ENCODE measurements at places on chromosomes 3 and 15.
A peak's percentile ranks its signal among the peaks of the same experiment; 100 is the strongest.

- no peak overlapping the region for H3K27ac ChIP-seq
- DNase-seq: no peak
- H3K36me3 ChIP-seq: no peaks in the 10 kb centered on the region
- H3K4me3 ChIP-seq: no peak overlapping the region
Measured at GRCh38 chr3:48412375-48413001, 17.4 kb downstream of the PLXNB1 start.

- peaks cover 10% of the 10 kb centered on the region for H3K4me1 ChIP-seq
- no peaks in the 10 kb centered on the region for H3K36me3 ChIP-seq
- no peaks in the 10 kb centered on the region for H3K27me3 ChIP-seq
- no peak for DNase-seq
- no peak overlapping the region for H3K27ac ChIP-seq
Measured at GRCh38 chr15:65789105-65789504, 3.0 kb downstream of the DENND4A start.

GRCh38 chr3:8573342-8573926 is 71.2 kb downstream of the SSUH2 start:
- H3K36me3 ChIP-seq: no peaks in the 10 kb centered on the region
- peak overlapping the region; percentile 14 for H3K27ac ChIP-seq
- DNase-seq: no peak
- H3K27me3 ChIP-seq: no peaks in the 10 kb centered on the region
- H3K4me3 ChIP-seq: no peak overlapping the region
- peaks cover 13% of the 10 kb centered on the region for H3K4me1 ChIP-seq

GRCh38 chr15:64779024-64779423 is 3.6 kb upstream of the RBPMS2 start:
- H3K4me1 ChIP-seq: peaks cover 15% of the 10 kb centered on the region
- H3K27me3 ChIP-seq: no peaks in the 10 kb centered on the region
- H3K27ac ChIP-seq: no peak overlapping the region
- no peaks in the 10 kb centered on the region for H3K36me3 ChIP-seq
- DNase-seq: no peak

- peaks cover 22% of the 10 kb centered on the region for H3K4me1 ChIP-seq
- H3K4me3 ChIP-seq: no peak overlapping the region
- H3K27ac ChIP-seq: peak overlapping the region; percentile 41
- H3K27me3 ChIP-seq: no peaks in the 10 kb centered on the region
- H3K36me3 ChIP-seq: no peaks in the 10 kb centered on the region
- peak; percentile 80 for DNase-seq
Measured at GRCh38 chr3:44342176-44342790, 3.7 kb downstream of the TCAIM start.

GRCh38 chr15:52653431-52653964 is 25.7 kb downstream of the ATOSA start:
- DNase-seq: no peak
- H3K4me3 ChIP-seq: no peak overlapping the region
- no peaks in the 10 kb centered on the region for H3K36me3 ChIP-seq
- H3K27ac ChIP-seq: peak overlapping the region; percentile 85
- H3K4me1 ChIP-seq: peaks cover 13% of the 10 kb centered on the region

GRCh38 chr15:79028411-79028964 is 62.1 kb downstream of the RASGRF1 start:
- H3K27ac ChIP-seq: no peak overlapping the region
- DNase-seq: no peak
- no peaks in the 10 kb centered on the region for H3K36me3 ChIP-seq
- no peak overlapping the region for H3K4me3 ChIP-seq

All from left lung (tissue), 14 donors.